ENCODE measurements at places on chromosomes 6 and 20.

- peak; percentile 71 for DNase-seq
Measured at GRCh38 chr6:30955367-30956042, 14.7 kb downstream of the MUCL3 start.

DNA sequence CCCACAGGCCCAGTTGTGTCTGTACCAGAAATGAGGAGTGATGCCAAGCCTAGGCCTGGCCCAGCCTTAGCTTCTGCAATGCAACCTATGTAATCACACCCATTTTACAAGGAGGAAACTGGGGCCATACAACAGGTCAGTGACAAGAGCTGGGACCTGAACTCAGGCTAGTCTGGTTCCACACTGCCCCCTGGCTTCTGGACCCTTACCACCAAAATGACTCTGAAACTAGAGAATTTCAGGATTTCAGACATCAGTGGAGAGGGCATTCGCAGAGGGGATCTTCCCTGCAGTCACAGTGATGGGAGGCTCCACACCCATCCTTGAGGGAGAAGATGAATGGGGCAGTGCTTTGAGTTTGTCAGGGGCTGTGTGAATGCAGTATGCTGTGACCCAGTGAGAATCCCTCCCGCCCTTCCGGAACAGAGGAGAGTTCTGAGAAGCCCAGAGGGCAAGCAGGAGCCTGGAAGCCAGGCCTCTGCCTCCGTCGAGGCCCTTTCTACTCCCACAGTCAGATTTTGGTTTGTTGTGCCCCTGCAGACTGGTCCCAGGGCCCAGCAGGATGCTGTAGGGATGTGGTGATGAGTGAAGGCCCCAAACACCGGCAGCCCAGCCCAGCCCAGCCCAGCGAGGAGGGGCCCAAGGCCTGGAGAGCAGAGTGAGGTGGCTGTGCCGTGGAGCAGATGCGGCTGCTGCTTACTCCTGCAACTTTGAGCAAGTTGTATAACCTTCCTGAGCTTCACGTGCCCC, 48.1 kb upstream of the MYL9 start:
- DNase-seq, result peak; percentile 16

- no peak for DNase-seq
Measured at GRCh38 chr6:31879143-31879542, 346 bp upstream of the SLC44A4 start.

DNA sequence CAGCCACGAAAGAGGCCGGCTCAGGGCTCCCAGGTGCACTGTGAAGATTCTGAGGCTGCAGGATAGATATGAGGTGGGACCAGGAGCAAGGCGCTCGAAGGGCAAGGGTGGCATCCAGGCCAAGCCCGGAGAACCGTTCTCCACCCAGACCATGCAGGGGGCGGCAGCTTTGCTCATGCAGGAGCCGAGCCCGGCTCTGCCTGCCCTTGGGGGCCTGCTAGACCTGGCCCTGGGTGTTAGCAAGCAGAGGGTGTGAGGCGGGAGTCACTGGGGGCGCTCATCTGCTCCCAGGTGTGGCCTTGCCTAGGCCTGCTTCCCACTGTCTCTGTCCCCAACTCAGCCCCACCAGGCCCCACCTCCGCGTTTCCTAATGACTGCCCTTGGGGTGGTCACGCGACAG, 59.4 kb downstream of the WDR27 start:
- DNase-seq, result no peak

- no peak for DNase-seq
Measured at GRCh38 chr6:148451690-148452089, 109.1 kb downstream of the SASH1 start.

DNA sequence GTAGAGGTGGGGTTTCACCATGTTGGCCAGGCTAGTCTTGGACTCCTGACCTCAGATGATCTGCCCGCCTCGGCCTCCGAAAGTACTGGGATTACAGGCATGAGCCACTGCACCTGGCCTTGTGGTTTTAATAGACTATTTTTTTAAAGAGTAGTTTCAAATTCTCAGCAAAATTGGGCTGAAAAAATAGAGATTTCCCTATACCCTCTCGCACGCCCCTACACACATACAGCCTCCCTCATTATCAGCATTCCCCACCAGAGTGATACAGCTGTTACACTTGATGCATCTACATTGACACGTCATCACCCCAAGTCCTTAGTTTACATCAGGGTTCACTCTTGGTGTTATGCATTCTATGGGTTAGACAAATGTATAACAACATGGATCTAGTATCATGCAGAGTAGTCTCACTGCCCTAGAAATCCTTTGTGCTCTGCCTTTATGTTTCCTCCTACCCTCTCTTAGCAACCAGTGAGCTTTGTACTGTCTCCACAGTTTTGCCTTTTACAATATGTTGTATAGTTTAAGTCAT, 103.6 kb downstream of the CDYL start:
- DNase-seq, result no peak

- DNase-seq, result no peak
Measured at GRCh38 chr6:145765449-145765848, 30.1 kb upstream of the EPM2A start.

GRCh38 chr6:103750603-103751002, 1109.1 kb downstream of the HACE1 start:
- no peak for DNase-seq

- DNase-seq, result no peak
Measured at GRCh38 chr6:30981942-30982772, 1.4 kb upstream of the MUC21 start.

DNA sequence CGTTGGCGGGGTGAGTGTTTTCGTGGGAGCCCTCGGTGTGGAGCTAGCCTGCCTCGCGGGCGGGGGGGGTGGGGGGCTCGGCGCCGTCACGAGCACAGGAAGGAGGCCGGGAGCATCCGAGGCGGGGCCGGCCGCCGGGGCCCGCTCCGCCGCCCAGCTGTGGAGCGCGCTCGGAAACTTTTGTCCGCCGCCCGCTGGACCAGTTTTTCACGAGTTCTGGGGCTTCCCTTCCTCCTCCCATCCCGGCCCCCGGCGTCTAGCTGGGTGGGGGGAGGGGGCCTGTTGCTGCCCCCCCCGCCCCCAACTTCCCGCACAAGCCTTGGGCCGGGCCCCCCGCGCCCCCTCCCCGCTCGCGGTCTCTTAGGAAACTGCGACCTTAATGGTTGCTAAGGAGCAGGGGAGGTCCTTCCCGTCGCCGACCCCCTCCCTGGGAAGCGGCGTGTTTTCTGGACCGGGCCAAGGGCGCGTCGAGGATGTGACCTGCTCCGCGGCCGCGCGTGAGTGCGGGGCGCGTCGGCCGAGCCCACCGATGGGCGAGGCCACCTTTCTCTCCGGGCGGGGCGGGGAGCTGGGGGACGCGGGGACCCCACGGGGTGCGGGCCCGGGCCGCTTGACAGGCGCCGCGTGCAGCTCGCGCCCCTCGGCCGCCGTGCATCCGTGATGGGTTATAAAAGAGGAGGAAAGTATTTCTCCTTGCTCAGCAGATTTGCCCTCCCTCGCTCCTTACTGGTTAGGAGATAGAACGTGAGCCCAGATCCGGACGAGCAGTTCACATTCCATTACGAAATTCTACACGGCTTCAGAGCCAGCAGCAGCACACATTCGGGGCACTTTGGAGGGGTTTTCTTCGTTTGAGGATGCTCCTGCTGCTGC, 1.4 kb downstream of the RREB1 start:
- DNase-seq, result peak; percentile 33

- peak; percentile 38 for DNase-seq
Measured at GRCh38 chr6:36615018-36615761, 21.0 kb downstream of the SRSF3 start.

DNA sequence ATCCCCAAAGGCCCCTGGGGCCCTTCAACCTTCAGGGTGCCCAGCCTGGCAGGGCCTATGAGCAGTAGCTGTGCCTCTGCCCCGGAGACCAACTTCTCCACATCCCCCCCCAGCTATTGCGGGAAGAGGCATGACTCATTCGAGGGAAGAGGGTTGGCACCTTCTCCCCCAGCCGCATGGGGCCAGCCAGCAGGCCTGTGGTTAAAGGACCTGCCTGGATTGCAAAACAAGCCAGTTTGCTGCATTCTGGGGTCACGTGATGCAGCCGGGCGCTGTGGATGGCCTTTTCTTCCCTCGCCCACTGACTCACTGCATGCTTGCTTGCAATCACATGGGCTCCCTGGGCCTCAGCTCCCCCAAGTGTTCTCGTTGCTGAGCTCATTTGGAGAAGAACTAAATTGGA, 182.5 kb downstream of the MAFB start:
- no peak for DNase-seq

- DNase-seq, result no peak
Measured at GRCh38 chr20:52171025-52171424, 20.6 kb downstream of the ZFP64 start.

DNA sequence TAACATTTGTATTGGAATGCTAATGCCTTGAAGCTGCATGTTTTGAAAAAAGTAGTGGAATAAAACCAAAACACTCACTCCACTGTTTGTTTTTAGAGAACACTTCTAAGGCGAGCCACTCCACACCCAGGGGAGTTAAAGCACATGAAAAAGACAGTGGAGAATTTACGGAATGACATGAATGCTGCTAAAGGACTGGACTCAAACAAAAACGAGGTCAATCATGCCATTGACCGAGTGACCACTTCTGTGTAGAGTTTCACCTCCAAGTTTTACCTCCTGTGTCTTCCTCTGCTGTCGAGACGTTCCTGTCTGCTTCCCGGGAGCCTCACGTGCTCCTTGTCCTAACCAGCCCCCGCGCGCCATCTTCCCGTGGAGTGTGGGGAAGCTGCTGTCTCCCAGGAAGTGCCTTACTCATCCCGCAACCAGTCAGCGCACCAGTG, 127.8 kb downstream of the LRRC1 start:
- DNase-seq, result no peak

GRCh38 chr6:91442342-91442741, 855.5 kb upstream of the MAP3K7 start:
- DNase-seq, result no peak

- DNase-seq, result peak; percentile 96
Measured at GRCh38 chr6:162856885-162857284, 129.1 kb downstream of the PACRG start.

- no peak for DNase-seq
Measured at GRCh38 chr6:41672816-41673703, 34.8 kb downstream of the MDFI start.

- no peak for DNase-seq
Measured at GRCh38 chr6:33727932-33728331, 16.4 kb upstream of the UQCC2 start.

GRCh38 chr6:53728570-53729194, 63.1 kb upstream of the KLHL31 start:
- DNase-seq, result peak; percentile 35

- no peak for DNase-seq
Measured at GRCh38 chr6:89723046-89723445, 84.5 kb upstream of the LYRM2 start.

DNA sequence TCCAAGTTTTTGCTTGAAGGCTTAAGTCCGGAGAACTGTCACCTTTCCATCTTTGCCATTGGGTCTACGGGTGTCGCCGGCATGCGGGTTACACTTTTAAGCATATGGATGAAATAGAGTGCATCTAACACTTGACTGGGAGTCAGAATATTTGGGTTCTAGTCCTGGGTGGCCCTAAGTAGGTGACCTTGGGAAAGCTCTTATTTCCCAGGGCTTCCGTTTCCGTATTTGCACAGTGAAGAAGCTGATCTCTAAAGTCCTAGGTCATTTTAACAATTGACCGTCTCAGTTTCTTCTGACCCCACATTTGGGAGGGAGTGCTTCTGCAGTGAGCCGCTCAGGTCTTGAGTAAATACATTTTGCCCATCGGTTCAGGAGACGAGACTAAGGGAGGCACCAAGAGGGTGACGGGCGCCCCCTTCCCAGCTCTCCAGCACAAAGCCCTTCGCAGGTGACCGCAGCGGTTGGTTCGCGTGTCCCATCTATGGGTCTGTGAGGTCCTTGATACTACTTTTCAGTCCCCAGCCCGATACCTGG, 651 bp upstream of the BLTP3A start:
- peak; percentile 70 for DNase-seq

- no peak for DNase-seq
Measured at GRCh38 chr6:157538168-157538567, 157.2 kb downstream of the ZDHHC14 start.

DNA sequence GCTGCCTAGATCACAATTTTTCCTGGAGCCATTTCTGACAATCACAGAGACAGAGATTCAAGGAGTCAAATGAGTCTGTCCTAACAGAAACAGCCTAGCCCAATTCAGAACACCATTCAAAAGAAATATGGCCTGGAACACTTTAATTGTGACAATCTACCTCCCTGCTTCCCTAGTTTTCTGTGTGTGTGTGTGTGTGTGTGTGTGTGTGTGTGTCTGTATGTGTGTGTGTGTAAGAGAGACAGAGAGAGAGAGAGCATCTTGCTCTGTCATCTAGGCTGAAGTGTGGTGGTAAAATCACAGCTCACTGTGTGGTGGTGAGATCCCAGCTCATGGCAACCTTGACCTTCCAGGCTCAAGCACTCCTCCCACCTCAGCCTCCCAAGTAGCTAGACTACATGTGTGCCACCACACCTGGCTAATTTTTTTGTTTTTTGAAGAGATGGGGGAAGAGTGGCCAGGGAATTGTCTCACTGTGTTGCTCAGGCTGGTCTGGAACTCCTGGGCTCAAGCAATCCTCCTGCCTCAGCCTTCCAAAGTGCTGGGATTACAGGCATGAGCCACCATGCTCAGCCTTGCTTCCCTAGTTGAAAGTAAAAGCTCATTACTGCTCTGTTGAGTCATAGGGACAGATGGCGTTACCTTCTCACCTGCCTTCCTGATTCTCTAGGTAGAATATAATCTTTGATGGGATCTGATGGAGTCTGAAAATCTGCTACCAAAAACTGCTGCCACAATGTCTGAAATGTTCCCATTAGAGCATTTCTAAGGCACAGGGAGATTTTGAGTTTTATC, 89.6 kb upstream of the BEND6 start:
- no peak for DNase-seq

- no peak for DNase-seq
Measured at GRCh38 chr6:78153976-78154375, 501.1 kb downstream of the MEI4 start.

- no peak for DNase-seq
Measured at GRCh38 chr6:34919651-34920050, 30.6 kb downstream of the ANKS1A start.

DNA sequence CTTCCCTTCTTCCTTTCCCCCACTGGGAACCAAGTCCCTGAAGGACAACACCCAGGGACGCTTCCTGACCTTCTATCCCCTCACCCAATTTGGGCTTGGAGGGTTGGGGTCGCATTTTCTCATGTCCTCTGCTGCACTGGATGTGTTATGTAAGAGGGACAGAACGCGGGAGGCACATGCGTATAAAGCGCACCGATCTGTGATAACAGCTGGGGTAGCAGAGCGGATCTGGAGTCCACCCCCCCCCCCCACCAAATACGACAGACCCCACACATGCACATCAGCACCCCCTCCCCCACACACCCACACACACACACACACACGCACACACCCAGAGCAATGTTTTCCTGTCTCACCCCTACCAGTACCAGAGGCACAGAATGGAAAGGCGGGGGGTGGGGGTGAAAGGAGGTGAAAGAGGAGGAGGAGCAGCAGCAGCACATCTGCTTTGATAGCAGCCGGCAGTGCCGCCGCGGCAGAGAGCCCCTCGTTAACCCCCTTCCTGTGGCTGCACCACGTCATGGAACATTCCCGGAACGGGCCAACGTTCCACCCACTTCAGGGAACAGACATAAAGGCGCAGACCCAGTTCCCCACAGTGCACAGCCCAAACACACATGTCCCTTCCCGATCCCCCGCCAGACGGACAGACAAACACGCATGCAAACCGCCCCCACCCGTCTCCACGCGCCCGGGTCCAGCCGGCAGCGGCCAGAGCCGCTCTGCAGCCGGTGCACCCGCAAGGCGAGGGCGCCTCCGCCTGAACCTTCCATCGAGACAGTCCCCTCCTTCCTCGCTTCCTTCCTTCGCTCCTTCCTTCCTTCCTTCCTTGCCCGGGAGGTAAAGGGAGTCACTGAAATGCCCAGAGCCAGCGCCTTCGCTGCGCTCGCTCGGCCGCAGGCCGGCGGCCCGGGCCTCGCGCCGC, 590 bp downstream of the HIVEP2 start:
- peak; percentile 15 for DNase-seq
